ENCODE measurements at places on chromosomes 16 and 17. TPM values are rescaled to one million over a fixed set of nuclear protein-coding genes. Genes with fewer than 3 reads are reported as not detected.

DNA sequence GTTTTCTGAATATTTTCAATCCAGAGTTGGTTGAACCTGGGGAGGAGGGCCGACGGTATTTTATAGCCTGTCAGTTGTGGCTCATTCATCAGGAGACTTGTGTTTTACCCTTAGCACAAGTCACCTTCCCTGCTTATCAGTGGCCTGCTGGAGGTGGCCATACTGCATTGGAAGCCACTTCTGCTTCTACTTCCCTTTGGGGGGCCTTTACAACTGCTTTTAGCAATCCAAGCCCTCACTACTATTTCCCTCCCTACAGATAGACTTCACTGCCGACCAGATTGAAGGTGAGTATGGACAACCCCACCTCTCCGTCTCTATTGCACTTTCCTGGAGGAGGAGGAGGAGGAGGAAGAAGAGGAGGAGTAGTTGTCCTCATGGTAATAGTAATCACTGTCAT, 4.4 kb downstream of the MYL4 start:
- H3K4me1 ChIP-seq = peaks cover 30% of the 10 kb centered on the region
- no peak overlapping the region for H3K4me3 ChIP-seq
- peaks cover 5% of the 10 kb centered on the region for H3K27me3 ChIP-seq

- DNase-seq = no peak
- no peak overlapping the region for H3K4me3 ChIP-seq
- no peak overlapping the region for H3K27ac ChIP-seq
- H3K4me1 ChIP-seq = peaks cover 10% of the 10 kb centered on the region
- H3K27me3 ChIP-seq = peaks cover 8% of the 10 kb centered on the region
Observed at GRCh38 chr16:58266336-58266735, 28.5 kb downstream of the PRSS54 start.

The PDIA2 gene
- not detected for total RNA-seq

The WNT9B gene
- not detected for total RNA-seq

The RAB37 gene
- total RNA-seq = 51.7 TPM
